Hematopoietic multipotent progenitor cell treated with erythropoietin and hydrocortisone succinate and interleukin-3 and kit ligand, for 6 days (in vitro differentiated cells): ENCODE measurements at places on chromosomes 4 and X.

GRCh38 chr4:38101563-38101962 is 141.4 kb downstream of the PTTG2 start:
- no peak for DNase-seq

- no peak for DNase-seq
Observed at GRCh38 chr4:166366012-166366411, 493.0 kb downstream of the TLL1 start.

DNA sequence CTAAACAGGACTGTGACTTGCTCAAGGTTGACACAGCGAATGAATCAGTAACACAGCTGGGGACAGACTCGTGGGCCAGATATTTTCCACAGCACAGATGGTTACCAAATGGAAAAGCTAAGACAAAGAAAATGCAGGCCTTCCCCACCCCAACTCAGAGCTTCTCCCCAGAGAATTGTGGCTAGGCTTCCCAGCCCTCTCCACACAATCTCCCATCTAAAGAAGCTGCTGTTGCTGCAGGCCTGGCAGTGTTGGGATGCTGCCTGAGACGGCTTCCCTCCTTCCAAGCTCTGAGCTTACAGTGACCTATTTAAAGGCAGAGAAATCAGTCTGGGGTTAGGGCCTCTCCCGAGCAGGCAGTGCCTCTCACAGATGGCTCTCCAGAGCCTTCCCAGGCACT is 46.5 kb upstream of the PGRMC1 start:
- DNase-seq: no peak

DNA sequence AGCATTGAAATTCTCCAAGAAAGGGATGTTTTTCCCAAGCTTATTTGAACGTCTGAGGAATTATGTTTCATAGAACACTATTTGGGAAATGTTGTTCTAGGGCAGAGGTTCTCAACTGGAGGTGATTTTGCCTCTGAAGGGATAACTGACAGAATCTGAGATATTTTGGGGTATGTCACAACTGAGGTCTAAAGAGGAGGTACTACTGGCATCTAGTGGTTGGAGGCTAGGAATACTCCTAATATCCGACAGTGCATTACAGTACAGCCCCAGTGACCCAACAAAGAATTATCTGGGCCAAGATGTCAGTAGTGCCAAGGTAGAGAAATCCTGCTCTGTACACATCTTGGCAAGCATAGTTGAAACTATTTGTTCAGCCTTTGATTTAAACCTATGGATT is 6.4 kb downstream of the HSPA4L start:
- peak; percentile 57 for DNase-seq

DNA sequence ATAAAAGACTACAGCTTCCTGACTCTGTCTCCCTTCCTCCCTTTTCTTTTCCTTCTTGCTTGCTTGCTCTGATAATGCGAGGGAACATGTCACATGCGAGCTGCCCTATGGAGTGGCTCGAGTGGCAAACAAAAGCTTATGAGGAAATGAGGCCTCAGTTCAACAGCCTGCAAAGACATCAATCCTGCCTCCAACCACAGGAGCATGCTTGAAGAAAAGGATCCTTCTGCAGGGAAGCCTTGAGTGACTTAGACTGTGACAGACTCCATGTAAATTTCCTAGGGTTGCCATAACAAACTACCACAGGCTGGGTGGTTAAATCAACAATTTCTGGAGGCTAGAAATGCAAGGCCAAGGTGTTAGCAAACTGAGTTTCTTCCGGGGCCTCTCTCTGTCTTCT is 152.5 kb downstream of the NR3C2 start:
- no peak for DNase-seq

DNA sequence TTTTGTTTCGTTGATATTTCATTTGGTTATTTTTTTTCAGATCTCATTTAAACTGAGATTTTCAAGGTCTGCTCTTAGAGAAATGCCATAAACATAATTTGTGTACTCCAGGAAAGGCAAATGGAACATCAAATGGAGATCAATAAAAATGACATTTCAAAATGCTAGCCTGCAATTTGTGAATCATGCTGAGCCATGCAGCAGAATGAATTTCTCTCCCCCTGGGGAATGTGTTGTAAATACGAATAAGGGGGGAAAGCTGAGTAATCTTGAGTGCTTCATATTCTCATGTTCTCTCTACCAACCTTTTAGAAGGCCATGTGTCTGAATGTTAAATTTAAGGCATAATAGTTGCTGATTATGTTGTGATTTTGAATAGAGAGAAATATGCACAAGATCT is 7.8 kb downstream of the ZCCHC4 start:
- no peak for DNase-seq

GRCh38 chr4:169707958-169708643 is 49.6 kb downstream of the HPF1 start:
- DNase-seq: no peak

- DNase-seq: no peak
Observed at GRCh38 chr4:156659570-156659969, 312.0 kb downstream of the PDGFC start.

GRCh38 chr4:119559044-119559647 is 69.5 kb downstream of the PDE5A start:
- DNase-seq: peak; percentile 68

GRCh38 chr4:15488136-15488535 is 18.5 kb downstream of the CC2D2A start:
- DNase-seq: no peak

GRCh38 chr4:101931619-101932018 is 141.1 kb downstream of the BANK1 start:
- no peak for DNase-seq

- no peak for DNase-seq
Observed at GRCh38 chrX:112846187-112846586, 5.6 kb upstream of the AMOT start.

DNA sequence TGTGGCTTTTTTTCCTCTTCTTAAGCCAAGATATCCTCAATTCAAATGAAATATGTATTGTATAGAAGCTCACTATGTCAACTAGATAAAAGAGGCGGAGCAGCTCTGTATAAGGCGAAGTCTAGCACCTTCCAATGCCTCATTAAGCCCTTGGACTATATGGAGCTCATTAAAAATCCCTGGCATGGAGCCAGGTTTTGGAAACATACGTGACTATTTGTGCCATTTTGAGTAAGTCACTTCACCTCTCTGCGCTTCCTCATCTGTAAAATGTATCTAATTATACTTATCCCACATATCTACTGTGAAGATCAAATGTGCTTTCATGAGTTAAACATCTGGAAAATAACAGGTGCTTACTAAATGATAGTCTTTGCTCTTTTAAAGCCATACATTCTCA is 57.2 kb downstream of the YIPF6 start:
- DNase-seq: no peak

DNA sequence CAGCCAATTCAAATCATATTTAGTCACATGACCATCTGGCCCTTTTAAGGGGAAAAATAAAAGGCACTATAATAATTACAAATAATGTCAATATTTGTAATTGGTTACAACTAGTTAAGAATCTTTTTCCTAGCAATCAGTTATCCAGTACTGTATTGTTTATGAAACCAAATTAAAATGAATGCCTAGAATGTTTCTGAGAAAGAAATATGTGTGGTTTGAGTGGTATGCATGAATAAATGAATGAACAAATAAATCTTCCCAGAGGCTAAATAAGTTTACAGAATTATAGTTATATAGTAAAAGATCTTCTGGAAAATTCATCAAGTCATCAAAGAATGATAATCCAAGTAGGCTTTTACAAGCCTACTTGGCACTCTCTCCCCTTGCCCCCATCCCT is 55.8 kb upstream of the F8A3 start:
- DNase-seq: no peak

DNA sequence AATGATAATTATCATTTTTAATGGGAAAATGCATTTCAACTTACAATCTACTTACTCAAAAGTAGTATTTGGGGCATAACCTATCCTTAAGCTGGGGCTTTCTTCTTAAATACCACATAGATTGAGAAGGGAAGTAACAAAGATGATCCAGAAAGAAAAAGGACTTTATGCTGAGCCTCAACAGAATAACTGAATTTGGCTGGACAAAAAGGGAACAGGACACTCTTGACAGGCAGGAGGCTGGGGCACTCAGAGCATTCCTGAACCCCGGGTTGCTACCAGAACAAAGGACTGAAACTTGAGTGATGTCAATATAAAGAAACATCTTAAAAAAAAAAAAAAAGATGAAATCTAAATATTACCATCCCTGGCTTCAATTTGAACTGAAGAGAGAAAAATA is 23.9 kb downstream of the RELL1 start:
- DNase-seq: no peak

- DNase-seq: no peak
Observed at GRCh38 chrX:118497180-118497818, 1.7 kb downstream of the DOCK11 start.

DNA sequence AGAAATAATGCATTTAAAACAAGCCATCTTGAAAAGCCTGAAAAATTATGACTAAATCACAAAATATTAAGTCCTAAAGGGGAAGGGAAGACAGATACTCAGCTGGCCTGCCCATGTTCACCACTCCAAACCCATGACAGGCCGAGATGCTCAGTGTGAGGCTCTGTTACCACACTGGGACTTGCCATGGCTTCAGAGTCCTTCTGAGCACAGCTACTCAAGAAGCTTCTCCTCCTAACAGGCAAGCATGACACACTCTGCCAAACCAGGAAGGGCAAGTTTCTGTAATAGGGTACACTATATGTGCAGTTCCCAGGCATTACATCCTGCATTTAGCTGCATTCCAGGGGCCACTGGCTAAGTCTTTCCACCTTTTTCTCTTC is 34.0 kb upstream of the CYBB start:
- DNase-seq: no peak

GRCh38 chr4:139556071-139556723 is at the start of gene SETD7:
Gene SETD7, minus strand, starts transcription at chr4:139556219. Its CDS starts 82 bp downstream, at chr4:139556137.
- peak; percentile 67 for DNase-seq

GRCh38 chr4:183504930-183505610 is at the start of gene ING2:
Gene ING2, plus strand, starts transcription at chr4:183505058. Its CDS starts 138 bp downstream, at chr4:183505196.
- peak; percentile 90 for DNase-seq

- DNase-seq: peak; percentile 14
Observed at GRCh38 chr4:183920512-183920911, 15.4 kb downstream of the STOX2 start.

- DNase-seq: no peak
Observed at GRCh38 chrX:138771047-138771446, 59.5 kb upstream of the FGF13 start.

- DNase-seq: peak; percentile 50
Observed at GRCh38 chrX:80578517-80579105, 158.4 kb downstream of the TENT5D start.

GRCh38 chr4:123588631-123589241 is 192.1 kb downstream of the SPRY1 start:
- DNase-seq: no peak

DNA sequence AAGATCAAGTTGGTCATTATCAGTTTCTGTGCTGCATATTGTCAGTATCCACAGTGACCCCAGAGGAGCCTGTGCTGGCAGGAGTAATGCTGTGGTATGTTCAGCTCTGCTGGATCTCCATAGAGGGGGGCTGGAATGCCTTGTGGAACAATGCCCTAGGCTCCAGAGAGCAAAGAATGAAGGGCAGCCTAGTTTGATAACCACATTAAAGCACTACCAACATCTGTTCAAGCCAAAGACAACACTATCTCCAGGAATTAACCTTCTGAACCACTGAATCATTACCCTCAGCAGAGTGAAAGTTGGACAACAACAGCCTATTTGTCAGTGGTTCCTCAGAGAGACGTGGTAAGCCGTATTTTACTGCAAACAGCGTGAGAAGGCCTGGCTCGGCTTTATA is 192.3 kb upstream of the CXorf66 start:
- DNase-seq: no peak

DNA sequence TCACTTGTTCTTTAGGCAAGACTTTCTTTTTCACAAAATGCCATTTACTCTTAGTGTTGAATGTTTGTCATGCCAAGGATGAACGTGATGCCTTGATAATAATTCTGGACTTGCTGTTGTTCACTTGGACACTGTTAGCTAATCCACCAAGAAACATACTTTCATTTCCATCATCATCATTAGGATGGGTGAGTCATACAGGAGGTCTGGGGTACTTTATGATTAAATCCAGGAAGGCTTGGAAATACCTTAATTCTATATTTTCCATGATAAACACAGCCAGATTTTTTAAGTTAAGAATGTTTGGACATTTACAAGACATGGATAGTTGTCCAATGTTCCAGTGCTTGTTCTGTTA is 260.7 kb upstream of the GIMD1 start:
- DNase-seq: no peak

DNA sequence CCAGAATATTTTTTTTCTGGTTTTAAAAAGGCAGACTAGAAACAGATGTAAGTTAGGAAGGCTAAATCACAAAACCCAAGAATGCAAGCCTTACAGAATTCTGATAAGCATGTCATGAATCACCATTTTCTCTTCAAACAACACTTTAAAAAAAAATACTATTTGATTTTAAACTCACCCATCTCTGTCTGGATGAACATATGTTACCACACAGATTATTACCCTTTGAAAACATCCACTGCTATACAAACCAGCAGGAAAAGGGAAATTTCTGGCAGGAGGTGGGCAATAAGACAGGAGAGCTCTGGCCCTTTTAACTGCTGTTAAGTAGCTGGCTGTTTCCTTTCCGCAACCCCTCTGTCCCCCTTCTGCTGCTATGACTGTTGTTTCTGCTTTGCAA is 317.7 kb upstream of the NOCT start:
- DNase-seq: no peak

DNA sequence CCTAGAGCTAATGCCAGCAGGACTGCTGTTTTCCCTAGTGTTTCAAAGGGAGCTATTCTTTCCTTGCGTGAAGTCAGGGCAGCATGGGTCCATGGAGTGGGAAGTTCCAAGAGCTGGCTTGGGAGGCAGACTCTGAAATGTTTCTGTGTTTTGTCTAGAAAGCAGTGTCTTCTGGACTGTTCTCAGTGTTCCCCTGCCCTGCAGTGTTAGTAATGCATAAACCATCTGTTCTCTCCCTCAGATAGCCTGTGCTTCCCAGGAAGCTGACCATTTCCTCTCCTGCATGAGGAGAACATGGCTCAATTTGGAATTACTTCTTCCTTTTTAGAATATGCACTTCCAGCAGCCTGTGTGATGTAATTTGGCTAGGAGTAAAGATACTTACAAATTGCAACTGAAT is 116.7 kb upstream of the CXCL13 start:
- no peak for DNase-seq

DNA sequence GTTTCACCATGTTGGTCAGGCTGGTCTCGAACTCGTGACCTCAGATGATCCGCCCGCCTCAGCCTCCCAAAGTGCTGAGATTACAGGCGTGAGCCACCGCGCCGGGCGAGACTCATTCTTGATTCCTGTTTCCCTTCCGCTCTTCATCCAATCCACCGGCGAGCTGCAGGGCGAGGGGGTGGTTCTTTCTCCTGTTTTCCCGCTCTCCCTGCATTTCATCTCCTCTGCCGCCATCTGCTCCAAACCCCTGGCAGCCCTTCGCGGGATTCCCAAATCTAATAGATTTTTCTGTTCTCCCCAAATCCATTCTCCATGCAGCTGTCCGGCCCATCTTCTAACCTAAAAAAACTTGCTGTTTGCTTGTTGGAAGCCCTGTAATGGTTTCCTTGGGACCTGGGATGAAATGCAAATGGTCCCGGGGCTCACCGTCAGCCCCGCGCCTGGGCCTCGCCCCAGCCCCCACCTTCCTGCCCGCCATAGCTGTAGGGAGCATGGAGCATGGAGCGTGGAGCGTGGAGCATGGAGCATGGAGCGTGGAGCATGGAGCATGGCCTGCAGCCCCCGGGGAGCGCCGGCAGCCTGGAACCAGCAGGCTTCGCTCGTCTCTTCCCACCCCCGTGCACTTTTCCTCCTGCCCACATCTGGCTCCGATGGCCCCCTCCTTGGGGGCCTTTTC is 1.1 kb downstream of the ZFP42 start:
- no peak for DNase-seq
